Muscle of leg (tissue), 16 donors: ENCODE measurements at places on chromosomes 5 and 9.
A peak's percentile ranks its signal among the peaks of the same experiment; 100 is the strongest.

DNA sequence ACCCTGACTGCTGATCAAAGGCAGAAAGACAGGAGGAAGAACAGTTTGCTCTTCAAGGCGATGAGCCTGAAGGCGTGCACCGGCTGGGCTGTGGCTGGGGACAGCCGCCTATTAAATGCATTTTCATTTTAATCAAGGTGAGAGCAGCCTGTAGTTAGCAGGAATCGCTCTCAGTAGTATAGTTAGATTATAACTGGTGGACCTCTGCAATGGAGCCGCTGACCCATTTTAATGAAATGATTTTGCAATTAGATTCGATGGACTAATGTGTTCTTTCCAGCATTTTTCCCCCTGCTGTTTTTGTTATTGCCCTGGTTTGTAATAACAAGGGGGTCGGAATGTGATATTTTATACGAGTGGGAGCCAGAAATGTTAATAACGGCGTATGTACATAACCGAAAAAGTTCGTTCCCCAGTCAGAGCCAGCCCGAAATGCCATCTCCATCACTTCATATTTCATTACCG, 185.9 kb upstream of the PANK3 start:
- DNase-seq = no peak

DNA sequence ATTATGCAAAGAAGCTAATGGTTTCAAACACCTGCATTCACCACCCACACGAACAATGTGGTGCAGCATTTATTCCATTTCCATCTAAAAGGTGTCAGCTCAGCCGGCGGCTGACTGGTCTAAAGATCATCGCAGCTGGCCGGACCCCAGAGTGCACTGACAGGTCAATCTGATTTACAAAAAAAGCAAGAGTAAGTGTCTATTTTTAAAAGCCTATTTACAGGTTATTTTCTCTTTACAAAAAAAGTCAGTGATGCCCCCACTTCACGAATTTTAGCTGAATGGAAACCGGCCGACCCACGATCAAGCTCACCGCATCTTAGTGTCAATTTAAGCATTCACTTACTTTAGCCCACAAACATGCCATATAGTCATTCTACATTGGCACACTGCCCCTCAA, 58.3 kb downstream of the SEMA4D start:
- no peak for DNase-seq

DNA sequence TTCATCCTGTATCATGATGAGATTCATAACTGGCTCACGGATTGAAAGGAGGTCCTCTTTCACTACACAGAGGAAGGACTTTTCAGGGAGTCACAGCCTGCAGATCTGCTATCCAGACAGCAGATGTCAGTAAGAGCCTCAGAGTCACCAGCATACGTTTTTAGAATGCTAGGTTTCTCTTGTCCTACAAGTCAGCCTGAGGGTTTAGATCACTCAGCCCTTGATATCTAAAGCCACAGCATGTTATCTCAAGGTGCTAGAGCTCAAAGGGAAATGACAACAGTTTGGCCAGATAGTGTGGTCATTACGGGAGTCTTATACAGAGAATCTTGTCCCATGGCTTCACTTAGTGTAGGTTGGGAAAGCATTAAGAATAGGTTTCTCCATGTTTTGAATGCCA, 30.9 kb upstream of the SLC46A2 start:
- DNase-seq = peak; percentile 32

DNA sequence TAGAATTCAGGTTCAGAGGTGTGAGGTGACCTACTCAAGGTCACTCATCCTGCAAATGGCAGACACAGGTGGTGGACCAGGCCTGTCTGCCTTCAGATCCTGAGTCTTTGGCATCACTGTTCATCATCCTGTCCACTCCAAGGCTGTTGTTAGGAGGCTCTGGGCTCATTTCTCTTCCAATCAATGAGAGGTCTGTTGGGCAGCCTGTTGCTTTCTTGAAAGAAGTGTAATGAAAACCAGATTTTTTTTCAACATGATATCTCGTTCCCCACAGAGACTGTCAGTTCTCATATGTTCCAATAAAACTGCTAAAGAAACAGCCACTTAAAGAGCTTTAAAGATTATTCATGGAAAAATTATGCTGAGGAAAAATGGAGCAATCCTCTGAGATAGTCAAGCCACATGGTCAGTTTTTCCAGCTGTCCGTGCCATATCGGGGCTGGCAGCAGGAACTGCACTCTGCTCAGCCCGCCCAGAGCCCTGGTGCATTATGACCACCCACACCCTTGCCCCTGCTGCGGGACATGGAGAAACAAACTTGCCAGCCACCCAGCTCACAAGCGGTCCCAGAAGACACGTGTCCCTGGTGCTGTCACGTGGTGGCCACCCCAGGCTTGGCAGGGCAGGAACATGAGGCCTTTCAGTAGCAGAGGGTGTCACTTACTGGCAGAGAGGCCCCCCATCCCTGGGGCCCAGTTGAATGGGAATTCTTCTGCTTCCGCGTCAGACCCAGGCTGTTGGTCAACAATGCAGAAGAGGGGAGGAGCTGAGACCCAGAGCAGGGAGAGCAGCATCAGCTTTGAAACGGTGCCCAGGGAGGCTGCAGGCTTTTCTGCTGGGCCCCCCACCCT, 63.7 kb upstream of the ANGPTL2 start:
- DNase-seq = peak; percentile 98

- no peak for DNase-seq
Observed at GRCh38 chr5:172079876-172080275, 73.4 kb upstream of the FBXW11 start.

- peak; percentile 11 for DNase-seq
Observed at GRCh38 chr9:75499812-75500211, 390.7 kb upstream of the PCSK5 start.

GRCh38 chr9:18379073-18379811, 94.7 kb upstream of the ADAMTSL1 start:
- DNase-seq = no peak

GRCh38 chr9:89422151-89422975, 75.5 kb downstream of the SEMA4D start:
- no peak for DNase-seq
